ENCODE measurements at places on chromosomes 6 and 20.

DNA sequence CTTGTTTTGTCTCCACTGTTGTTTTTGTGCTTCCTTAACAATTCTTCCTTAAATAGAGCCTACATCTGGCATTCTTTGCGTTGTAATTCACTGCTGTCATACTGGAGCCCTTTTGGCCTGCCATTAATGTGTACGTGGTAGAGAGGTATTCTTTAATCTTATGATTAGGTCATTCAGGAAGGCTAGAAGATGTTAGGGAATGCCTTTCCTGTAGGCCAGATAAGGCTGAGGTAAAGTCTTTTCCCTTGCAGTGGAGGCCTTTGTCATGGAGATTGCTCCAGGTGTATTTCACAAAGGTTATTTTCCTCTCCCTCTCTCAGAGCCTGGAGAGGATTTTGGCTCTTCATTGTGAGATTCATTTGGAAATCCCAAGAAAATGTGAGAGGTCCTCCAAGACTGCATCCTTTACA lies 146.9 kb downstream of the FUT9 start:
- no peak for DNase-seq

GRCh38 chr20:35263532-35264341 lies 14.2 kb downstream of the MMP24OS start:
- no peak for DNase-seq

- no peak for DNase-seq
These were observed 40.0 kb upstream of the APCDD1L start for GRCh38 chr20:58555078-58555765.

DNA sequence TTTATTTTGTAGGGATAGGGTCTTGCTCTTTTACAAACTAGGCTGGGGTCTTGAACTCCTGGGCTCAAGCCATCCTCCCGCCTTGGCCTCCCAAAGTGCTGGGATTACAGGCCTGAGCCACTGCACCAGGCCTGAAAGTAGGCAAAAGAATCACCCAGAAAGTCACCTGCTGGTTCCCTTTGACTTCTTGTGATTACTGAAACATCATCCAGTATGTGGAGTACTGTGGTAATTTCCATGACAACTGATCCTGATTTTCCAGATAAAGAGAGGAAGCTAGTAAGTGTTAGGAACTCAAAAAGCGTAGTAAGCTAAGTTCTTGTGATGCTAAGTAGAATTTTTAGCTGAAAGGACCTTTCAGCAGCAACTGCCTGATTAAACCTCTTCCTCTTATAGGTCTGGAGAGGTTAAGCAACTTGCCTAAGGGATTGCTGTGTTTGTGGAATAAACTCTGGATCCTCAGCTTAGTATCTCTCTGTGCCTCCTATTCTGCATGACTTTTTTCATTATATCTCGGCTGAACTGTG lies 16.8 kb downstream of the RALY start:
- DNase-seq, result no peak

DNA sequence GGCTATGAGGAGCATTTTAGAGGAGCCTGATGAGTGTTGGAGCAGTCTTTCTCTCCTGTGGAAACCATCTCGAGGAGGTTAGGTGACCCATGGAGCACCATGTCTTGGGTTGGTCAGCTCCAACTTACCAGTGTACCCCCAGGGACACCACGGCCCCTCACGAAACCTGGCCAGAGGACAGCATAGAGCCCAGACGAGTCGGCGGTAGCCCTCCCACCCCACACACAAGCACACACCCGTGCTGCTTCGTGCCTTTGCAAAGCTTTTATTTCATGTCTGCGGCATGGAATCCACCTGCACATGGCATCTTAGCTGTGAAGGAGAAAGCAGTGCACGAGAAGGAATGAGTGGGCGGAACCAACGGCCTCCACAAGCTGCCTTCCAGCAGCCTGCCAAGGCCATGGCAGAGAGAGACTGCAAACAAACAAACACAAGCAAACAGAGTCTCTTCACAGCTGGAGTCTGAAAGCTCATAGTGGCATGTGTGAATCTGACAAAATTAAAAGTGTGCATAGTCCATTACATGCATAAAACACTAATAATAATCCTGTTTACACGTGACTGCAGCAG lies 53.6 kb downstream of the EZR start:
- no peak for DNase-seq

DNA sequence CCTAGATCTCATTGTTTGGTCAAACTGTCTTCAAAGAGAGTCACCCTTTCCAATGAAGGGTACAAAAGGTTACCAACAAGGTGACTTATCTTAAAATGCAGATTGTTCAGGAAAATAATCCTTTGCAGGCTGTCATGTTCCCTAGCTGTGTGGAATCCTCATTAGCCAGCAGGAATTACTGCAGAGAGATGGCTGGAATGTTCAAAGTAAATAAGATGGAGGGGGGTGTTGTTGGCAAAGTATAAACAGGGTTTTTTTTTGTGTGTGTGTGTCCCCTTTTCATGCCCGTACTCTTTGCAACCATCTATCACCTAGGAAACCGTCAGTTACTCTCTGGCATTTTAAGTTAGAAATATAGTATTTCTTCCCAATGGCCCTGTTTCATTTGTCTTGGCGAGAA lies 6.5 kb downstream of the NEDD9 start:
- DNase-seq, result no peak

- no peak for DNase-seq
These were observed 52.5 kb downstream of the MAN1A1 start for GRCh38 chr6:119297049-119297448.

Data from stimulated activated CD4-positive, alpha-beta T cell treated with anti-CD3 and anti-CD28 coated beads, Interleukin-1b, Interleukin-23, amount 100 ng/mL, for 1 hour (primary cell).